HuH-7.5 (cell line): ENCODE measurements at places on chromosomes 6 and 20.

DNA sequence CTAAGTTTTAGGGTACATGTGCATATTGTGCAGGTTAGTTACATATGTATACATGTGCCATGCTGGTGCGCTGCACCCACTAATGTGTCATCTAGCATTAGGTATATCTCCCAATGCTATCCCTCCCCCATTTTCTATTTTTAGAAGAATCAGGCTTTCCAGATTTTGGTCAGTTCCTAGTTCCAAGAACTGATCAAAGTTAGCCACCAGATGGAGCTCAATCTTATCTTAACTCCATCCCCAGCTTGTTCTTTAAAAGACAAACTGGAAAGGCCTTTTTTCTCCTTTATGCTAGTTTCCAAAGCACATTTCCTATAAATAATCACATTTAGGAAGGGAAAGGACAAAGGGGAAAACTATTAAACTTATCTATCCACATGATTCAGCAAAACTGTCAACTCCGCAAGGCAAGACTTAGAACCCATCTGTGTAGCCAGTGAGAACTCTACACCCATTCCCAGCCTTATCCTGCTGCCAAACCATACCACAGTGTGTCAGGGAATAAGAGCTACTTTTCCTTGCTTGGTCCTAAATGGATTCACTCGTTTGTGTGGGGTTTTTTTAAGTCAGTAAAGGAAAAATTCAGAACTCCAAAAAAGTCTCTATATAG, 22.8 kb upstream of the KHDC1 start:
- no peak for DNase-seq

DNA sequence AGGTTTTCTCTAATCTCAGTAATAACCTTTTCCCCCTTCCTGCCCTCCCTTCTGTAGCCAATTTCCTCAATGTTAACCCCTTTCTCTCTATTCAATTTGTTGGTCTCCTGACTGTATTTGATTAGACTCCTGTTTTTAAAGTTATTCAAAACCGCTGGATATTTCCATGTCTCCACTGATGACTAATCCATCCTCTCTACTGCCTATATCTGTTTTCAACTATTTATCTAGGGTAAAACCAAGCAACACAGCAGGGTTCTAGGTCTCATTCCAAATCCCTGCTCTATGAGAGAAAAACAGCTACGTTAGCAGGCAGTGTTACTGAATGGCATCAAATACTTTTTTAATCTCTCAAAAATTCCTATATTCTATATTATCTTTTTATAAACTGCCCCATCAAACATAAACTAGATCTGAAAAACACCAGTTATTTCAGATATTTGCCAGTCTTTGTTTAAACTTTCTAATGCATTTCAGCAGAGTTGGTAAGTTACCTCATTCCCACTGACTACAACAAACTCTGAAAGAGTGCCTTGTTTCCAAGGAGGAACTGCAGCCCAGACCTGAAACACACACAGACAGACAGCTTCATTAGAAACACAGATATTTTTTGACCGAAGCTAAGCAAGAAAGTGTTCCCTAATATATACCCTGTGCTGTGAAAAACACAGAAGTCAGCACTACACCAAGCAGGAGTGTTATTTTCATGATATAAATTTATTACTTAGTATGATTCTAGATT, 8.2 kb downstream of the RTN4IP1 start:
- no peak for DNase-seq

DNA sequence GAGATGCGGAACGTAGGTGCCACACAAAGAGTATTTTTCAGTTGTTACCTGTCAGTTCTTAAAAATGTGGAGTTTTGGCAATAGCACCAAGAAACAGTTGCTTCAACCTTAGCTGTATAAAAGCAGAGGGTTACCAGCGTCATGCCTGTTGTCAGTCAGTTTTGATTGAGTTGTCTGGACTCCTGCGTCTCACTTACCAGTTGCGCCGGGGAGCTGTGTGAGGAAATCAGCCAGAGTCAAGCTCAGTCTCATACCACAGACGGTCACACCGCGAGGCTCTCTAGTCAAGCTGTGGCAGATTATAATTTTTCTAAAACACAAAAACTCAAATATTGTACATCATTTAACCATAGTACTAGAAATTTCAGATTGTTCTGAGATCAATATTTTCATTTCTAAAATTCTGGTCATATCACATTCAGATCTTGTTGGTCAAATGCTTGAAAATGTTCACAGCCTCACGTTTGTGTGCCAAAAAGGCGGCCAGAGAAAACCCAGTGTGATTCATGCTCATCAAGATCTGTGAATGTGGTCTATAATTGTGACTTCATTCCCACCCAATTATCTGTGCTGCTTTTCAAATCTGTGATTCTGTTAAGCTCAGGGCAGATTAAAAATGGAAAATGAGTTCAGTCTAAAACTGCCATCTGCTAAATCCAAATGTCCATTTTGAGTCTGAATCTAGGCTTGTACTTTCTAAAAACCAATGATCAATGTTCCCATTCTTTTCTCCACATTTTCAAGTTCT, 37.5 kb downstream of the SASH1 start:
- DNase-seq: no peak

DNA sequence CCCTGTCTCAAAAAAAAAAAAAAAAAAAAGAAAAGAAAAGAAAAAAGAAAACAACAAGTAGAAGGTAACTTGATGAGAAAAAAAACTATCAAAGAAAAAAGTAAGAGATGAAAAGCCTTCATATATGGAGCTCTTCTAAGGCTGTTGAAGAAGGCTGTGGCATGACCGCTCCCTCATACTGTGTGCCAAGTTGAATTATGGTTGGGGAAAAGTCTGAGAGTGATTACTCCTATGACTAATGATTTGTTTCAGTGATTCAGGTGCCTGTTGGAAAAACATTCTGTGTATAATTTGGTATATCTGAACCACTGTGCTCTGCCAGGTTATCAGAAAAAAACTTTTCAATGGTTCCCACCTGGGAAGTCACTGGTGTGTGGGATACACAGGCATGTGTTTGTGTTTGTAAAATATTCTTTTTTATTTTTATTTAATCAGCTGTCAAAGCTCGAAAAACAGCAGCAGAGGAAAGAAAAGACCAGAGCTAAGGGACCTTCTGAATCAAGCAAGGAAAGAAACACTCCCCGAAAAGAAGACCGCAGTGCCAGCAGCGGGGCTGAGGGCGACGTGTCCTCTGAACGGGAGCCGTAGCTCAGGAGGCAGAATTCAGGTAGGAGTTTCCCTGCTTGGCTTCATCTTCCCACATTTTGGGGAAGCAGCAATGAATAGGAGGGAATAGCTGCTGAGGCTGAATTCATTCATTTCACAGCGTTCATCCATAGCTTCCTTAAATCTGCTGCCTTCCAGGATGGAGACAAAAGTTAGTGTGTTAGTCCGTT, 69.7 kb upstream of the SCP2D1 start:
- no peak for DNase-seq

- no peak for DNase-seq
These were observed 6.6 kb downstream of the HTR1B start for GRCh38 chr6:77456531-77457248.

- DNase-seq: no peak
These were observed 18.8 kb upstream of the RALGAPA2 start for GRCh38 chr20:20731000-20731944.

- no peak for DNase-seq
These were observed 118.2 kb downstream of the CARMIL1 start for GRCh38 chr6:25397406-25397805.

DNA sequence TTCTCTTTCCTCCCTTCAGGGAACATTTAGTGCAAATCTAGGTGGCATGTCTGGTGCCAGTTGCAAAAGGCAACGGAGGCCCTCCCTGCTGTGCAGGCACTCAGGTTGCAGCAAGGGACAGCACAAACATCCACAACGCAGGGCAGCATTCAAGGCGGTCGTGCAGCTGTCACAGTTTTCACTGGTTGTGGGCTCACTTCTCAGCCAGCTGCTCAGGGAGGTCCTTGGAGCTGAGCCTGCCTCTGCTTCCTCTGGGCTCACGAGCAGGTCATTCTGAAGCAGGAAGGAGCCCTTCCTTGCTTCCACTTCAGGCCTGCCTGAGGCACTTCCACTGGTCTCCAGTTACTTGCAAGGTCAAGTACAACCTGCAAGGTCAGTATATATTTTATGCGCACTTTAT, 3.8 kb upstream of the NPEPL1 start:
- DNase-seq: no peak

GRCh38 chr6:107699254-107699653, 124.9 kb downstream of the SCML4 start:
- DNase-seq: no peak

GRCh38 chr6:154488802-154489437, 21.6 kb downstream of the CNKSR3 start:
- DNase-seq: no peak

GRCh38 chr6:34904990-34905613, 16.0 kb downstream of the ANKS1A start:
- DNase-seq: no peak

GRCh38 chr20:17896193-17896723, 72.3 kb downstream of the SNX5 start:
- DNase-seq: no peak

GRCh38 chr20:13865156-13865555, 80.3 kb downstream of the NDUFAF5 start:
- DNase-seq: no peak

DNA sequence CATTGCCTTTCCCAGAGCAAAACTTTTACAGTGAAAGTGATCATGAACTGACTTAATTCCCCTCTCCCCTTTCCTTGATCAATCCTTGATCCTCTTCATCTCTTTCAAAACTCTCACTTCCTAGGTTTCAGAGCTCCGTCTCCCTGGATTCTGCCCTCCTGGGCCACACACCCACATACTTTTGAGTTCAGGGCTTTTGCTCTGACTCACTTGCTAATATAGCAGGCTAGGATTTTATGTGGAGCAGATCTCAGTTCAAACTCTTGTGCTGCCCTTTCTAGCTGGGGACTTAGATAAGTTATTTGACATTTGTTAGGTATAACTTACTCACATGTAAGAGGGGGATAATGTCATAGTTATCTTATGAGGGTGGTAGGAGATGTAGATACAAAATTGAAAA, 109.1 kb upstream of the MLIP start:
- no peak for DNase-seq

DNA sequence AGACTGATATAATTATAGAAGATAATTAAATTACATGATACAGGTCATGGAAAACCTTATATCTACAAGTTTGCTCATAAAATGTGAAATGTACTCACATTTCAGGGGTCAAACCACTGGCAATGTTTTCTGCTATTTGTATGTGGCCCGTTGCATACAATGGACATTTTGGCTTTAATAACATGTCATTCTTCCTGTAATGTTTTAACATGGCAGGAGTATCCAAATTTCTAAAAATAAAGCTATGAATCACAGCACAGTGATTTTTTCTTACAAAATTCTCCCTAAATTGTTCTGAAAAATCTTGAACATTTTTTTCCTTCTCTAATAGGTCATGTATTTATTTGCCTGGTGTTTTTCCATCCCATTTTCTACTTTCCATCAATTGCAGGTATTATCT, 305.7 kb downstream of the SMOC2 start:
- no peak for DNase-seq

DNA sequence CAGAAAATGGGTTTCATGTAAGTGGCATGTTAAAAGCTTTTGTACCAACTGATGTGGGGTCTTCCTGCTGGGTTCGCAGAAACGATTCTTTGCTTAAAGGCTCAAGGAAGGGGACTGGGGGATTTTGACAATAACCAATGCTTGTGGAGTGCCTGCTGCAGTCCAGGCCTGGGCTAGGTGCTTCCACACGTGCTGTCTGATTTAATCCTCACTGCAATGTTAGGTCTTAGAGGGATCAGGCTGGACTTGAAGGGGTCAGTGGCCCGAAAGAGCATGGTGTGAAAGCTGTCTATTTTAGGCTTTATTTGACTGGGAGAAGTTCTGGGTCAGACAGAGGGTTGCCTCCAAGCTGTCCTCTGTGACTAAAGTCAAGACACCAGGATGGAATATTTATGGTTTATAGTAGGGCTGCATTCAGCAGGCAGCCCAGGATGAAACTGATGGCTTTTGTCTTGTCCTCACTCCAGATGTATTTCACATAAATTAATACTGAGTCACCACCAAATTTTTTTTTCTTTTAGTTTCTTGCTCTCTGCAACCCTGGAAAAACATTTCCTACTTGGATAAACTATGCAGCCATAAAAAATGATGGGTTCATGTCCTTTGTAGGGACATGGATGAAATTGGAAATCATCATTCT, 219.1 kb downstream of the ZMYND8 start:
- DNase-seq: no peak

DNA sequence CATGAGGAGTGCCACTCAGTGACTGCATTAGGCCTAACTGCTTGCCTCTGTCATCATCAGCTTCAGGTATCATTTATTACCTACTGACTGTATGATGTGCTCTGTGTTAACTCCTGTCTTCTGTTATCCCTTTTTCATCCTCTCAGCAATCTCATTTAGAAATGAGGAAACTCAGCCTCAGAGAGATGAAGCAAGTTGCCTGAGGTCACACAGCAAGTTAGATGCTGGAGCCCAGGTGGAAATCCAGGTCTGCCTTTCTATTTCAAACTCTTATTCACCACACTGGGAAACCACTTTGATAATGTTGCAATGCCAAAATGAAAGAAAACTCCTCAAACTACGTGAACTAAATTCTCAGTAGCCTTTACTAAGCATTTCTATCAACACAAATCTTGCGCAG, 1.3 kb downstream of the FERMT1 start:
- no peak for DNase-seq

DNA sequence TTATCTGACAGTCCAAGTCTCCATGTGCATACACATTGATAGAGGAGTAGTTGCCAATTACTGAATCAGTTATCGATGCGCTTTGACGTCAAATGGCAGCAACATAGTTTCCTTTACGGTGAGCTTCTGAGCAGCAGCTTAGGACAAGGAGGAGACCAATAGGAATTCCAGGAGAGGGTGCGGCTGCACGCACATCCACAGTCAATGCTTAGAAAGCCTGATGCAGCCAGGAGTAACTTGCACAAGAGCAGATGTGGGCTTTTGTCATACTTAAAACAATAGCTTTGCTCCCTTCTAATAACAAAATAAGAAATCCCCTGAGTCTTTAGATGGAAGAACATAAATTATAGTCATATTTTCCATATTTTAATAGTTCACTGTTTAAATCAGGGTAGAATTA, 442.1 kb downstream of the BCKDHB start:
- no peak for DNase-seq

DNA sequence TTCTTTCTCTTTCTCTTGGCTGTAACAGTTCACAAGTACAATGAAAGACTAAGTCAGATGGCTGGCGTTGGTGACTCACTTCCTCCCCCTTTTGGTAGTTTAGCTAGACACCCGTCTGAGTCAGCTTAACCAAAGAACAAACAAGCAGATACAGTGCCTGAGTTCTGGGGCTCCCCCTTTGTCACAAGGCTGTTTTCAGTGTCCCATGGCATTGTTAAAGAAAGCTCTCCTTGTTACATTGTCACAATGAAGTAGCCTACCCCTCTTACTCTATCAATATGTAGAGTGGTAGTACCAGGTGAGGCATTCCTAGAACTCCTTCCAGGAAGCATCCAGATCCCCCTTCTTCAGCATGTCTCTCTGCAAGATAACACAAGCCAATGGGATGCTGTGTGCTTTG, 38.6 kb downstream of the KIAA0408 start:
- peak; percentile 47 for DNase-seq

GRCh38 chr6:38716825-38717224, 1.7 kb downstream of the DNAH8 start:
- DNase-seq: no peak
